Ovary (tissue), 10 donors: ENCODE measurements at places on chromosomes 5 and 9. TPM values are rescaled to one million over a fixed set of nuclear protein-coding genes. Genes with fewer than 3 reads are reported as not detected.

The RMRP gene
- 15,130 TPM for total RNA-seq

The ARSI gene
- total RNA-seq: 1.1 TPM

DNA sequence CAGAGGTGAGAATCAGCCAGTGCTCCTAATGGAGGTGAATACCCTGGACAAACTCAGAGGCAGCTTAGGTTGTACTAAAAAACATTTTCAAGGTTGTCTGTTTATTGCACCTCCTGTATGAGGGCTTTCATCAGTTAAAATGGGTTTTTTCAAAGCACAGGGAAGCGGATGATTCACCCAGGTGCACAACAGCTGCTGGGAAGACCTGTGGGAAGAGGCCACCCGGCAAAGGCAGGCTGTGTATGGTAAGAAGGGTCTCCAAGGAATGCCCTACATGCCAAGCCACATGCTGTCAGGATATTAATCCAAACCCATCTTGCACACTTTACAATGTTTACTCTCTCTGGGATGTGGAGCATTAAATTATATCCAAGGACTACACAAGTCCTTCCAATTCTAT lies 14.7 kb downstream of the SIL1 start:
- no peaks in the 10 kb centered on the region for H3K36me3 ChIP-seq
- no peaks in the 10 kb centered on the region for H3K27me3 ChIP-seq

The CCDC152 gene
- total RNA-seq: 1.8 TPM

The HMMR gene
- 0.30 TPM for total RNA-seq

- H3K27me3 ChIP-seq: no peaks in the 10 kb centered on the region
- no peak overlapping the region for H3K27ac ChIP-seq
- H3K36me3 ChIP-seq: no peaks in the 10 kb centered on the region
- H3K4me3 ChIP-seq: no peak overlapping the region
- H3K4me1 ChIP-seq: no peaks in the 10 kb centered on the region
- peak; percentile 65 for DNase-seq
These were observed 28.7 kb downstream of the ENHO start for GRCh38 chr9:34493972-34494535.

GRCh38 chr9:115191667-115192066 lies 73.7 kb upstream of the TNC start:
- no peak for DNase-seq
- H3K27me3 ChIP-seq: no peaks in the 10 kb centered on the region
- H3K27ac ChIP-seq: no peak overlapping the region
- H3K4me1 ChIP-seq: no peaks in the 10 kb centered on the region
- H3K4me3 ChIP-seq: no peak overlapping the region

The DNAJC25 gene
- 8.4 TPM for total RNA-seq

GRCh38 chr9:134879664-134880483 lies 736 bp upstream of the FCN2 start:
- H3K4me3 ChIP-seq: no peak overlapping the region
- peaks cover 8% of the 10 kb centered on the region for H3K4me1 ChIP-seq
- no peak for DNase-seq

DNA sequence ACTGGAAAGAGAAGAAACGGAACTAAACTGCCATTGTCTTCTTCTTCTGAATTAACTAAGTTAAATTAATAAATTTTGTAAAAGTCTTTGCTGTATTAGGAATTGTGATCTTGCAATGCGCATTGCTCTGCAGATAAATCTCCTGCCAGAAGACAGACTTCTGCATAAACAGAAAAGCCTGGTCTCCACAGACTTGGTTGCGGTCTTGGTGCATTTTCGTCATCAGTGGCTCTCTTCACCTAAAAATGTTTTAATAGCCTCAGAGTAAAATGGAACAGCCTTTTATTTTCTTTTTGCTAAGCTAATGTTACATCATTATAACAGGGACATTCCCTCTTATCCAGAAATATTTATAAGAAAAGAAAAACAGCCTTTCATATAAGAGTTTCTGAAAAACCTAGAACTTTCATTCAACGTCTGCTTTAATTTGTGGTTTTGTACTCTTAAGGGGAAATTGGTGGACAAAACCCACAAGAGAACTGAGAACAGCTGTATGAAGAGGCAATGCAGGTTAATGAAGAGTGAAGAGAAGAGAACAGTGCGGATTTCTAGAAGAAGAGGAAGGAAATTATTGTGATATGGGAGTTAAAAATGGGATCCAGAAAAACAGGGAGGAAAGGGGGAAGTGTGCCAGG lies 10.1 kb downstream of the IFNA5 start:
- H3K27ac ChIP-seq: no peak overlapping the region
- H3K4me1 ChIP-seq: no peaks in the 10 kb centered on the region
- H3K36me3 ChIP-seq: no peaks in the 10 kb centered on the region
- no peaks in the 10 kb centered on the region for H3K27me3 ChIP-seq
- no peak for DNase-seq

The LURAP1L gene
- 5.1 TPM for total RNA-seq

The N4BP3 gene
- total RNA-seq: 0.69 TPM
